ENCODE measurements at places on chromosomes 4 and X.

DNA sequence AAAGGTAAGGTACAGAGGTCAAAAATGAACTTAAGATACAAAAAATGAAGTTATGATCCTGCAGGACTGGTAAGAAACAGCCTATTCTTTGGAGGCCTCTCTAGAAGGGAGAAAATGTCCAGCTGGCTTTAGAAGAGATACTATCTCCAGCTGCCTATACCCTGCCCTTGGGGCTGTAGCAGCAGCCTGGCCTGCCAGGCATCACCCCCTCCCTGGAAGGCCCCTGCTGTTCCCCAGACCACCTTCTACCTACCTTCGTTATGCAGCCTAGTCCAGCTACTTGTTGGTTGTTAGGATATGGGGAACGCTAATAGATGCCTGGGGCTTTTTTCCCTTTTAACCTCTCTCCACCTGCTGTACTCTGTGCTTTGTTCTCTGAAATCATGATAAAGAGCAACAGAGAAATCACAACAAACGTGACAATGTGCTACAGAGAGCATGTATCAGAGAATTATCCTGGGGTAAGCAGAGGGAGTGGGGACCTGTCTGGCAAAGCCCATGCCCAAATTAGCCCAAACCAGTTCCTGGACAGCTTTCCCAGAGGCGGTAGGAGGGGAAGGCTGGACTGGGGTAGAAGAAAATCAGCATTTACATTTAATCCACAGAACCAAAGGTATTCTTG lies 34.5 kb downstream of the FRMD7 start:
- DNase-seq = no peak

- no peak for DNase-seq
These were observed 247.8 kb upstream of the DKK2 start for GRCh38 chr4:107283587-107284559.

- no peak for DNase-seq
These were observed 350.8 kb downstream of the FBXO8 start for GRCh38 chr4:173932701-173933100.

DNA sequence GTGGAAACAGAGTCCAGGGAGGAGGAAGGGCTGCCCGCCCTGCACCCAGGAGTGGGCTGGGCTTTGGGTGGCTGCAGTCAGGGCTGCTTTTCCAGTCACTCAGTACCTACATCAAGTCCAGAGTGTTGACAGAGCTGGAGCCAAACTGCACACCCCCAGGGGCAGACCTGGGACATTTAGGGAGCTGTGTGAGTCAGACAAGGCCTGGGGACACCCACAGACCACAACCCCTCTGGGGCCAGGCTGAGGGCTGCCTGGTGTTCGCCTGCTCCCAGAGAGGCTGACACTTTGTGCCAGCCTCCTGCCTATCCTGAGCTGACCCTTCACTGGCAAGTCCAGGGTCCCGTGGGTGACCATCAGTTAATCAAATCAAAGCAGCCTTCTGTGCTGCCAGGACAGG lies 240.0 kb downstream of the BCOR start:
- peak; percentile 23 for DNase-seq

DNA sequence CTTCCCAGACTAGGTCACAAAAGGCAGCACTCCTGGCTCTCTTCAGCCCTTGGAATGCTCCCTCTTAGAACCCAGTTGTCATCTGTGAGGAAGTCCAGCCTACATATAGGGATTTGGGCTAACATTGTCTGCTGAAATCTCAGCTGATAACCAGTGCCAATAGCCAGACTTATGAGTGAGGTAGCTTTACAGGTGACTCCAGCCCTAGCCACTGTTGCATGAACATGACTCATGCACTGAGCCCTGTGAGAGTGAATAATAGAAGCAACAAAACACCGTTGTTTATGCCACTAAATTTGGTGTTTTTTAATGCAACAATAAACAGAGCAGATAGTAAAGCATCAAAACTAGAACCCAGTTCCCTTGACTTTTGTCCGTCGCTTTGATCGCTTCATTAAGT lies 433.2 kb downstream of the STIM2 start:
- DNase-seq = no peak

GRCh38 chr4:35087218-35087617 lies 1157.1 kb downstream of the ARAP2 start:
- no peak for DNase-seq

DNA sequence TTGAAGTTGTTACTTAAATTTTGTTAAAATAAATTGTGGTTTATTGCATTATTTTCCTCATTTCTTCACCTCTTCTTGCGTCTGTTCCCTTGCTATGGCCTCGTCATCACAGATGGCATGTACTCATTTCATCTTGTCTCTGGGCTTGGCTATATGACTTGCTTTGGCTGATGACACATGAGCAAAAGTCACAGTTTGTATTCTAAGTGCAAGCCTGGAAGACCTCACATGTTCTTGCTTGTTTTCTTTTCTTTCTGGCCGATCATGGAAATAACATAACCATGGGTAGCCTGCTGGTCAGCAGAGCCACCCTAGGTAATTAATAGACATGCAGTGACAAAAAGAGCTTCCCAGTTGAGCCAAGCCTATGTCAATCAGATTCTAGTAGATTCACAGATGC lies 527.9 kb downstream of the SPRY1 start:
- no peak for DNase-seq

DNA sequence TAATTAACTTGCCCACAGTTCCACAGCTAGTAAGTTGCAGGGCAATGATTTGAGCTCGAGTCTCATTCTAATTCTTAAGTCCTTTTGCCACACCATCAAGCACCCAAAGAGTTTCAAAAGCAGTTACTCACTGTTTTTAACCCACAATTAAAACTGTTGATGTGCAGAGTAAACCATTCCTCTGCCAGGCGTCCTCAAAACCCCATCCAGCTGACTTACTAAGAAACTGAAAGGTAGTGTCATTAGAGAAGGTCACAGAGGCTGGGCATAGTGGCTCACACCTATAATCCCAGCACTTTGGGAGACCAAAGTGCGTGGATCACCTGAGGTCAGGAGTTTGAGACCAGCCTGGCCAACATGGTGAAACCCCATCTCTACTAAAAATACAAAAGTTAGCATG lies 121.7 kb downstream of the CHIC2 start:
- DNase-seq = no peak

- DNase-seq = no peak
These were observed 1.1 kb downstream of the ZIC3 start for GRCh38 chrX:137566746-137567679.

DNA sequence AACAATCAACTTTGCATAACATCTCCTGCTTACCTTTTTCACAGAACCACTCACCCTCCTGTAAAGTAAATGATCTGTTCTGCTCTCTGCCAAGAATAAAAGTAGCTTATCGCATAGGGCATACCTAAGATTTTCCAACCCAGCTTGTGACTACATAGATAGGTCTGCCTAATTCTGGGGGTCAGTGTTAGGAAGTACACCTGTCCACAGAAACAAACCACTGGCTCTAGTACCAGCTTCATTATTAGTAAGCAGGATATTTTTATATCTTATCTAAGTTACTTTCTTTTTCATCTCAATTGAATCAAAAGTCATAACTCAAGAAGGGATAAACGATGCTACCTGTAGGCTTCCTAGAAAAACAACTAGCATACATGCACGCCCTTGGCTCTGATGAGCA lies 23.8 kb downstream of the CXCL1 start:
- no peak for DNase-seq

GRCh38 chrX:105098201-105098600 lies 122.3 kb downstream of the TEX13A start:
- DNase-seq = no peak

GRCh38 chrX:108090491-108091263 lies 665 bp downstream of the PSMD10 start:
- DNase-seq = no peak

- no peak for DNase-seq
These were observed at the start of gene EREG for GRCh38 chr4:74364652-74365491. EREG (plus strand) TSS chr4:74365145; CDS start chr4:74365309, 164 bp downstream.

DNA sequence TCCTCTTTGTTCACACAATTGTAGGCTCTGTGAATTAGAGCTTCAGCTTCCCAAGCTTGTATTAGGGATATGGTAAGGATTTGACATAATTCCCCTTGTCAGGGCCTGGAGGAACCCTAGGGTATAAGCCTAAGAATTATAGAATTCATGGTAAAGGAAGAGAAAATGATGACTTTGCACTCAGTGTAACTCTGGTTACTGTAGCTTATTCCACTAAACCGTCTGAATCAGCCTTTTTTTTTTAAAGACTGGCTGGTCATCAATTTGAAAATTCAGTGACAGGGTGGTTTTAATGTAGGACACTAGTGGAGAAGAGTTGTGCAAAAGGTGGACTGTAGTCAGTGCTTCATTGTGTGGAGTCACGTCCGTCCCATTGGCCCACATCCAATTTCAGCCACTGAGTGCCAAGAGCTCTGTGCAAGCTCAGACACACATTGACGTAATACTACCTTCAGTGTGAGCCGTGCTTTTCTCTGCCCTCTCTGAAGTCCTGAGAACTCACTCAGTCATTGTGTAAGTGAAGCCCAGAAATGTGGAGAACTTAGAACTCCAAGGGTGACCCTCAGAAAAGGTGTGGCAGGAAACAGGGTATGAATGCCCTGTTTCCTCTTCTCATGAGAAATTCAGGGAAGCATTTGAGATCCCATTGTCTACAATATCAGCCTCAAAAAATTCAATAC lies 449.8 kb downstream of the C4orf33 start:
- DNase-seq = no peak

DNA sequence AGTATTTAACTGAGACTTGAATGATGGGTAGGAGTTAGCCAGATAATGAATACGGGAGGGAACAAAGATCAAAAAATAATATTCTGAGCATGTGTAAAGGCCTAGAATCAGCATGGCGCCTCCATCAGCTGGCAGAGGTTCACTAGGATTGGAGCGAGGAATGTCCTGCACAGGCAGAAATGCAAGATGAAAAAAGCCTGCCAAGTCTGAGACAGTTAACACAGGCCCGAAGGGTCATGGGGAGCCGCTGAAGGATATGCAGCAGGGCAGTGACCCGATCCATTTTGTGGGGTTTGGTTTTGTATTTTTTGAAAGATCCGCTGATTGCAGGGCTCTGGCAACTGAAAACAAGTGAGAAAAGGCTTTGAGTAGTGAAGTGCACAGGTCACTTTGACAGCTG lies 40.1 kb downstream of the SMPX start:
- no peak for DNase-seq

GRCh38 chrX:20500949-20501348 lies 234.2 kb upstream of the RPS6KA3 start:
- DNase-seq = no peak

Data from activated T-helper 9 cell treated with anti-CD3 and anti-CD28 coated beads, Interleukin-2, amount 50 U/mL, for 16 hours (primary cell).